Foreskin keratinocyte (primary cell): ENCODE measurements at places on chromosomes 6 and 20.

GRCh38 chr6:105591053-105591452, 188.2 kb upstream of the PREP start:
- peak; percentile 94 for DNase-seq

DNA sequence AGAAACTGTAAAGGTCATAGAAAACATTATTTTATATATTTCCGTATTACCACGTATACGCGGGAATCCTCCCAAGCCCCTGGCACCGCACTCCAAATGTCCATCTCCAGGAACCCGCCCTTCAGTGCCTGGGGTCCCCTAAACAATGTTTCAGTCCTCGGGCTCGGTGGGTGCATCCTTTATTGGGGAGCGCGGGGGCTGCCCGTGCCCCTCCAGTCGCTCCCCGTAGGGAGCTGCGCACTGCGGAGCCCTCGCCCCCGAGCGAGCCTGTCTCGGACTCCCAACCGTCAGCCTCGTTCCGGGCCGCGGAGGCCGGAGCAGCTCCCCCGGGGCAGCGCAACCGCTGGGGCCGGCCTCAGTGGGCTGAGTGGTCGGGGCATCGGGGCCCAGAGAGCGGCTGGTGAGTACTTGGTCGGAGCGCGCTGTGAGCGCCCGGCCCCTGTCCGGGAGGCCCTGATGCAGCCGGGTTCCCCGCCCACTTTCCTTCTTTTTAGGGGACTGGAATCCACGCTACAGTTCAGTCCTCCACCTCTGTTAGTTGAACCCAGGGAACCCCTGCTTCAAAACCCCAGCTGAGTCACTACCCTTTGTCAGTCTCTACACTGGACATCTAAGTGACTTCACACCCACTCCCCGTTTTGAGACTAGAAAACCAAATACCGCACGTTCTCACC, at the start of gene DNAH8:
TSS of gene DNAH8 (plus strand) at position 296 of the 674 bp plus-strand sequence. CDS start 7,499 bp downstream, outside the sequence.
- no peak for DNase-seq

GRCh38 chr20:22431419-22431818, 153.0 kb downstream of the FOXA2 start:
- DNase-seq: no peak

- DNase-seq: peak; percentile 21
These were observed 156.0 kb upstream of the MLN start for GRCh38 chr6:33959661-33960344.

GRCh38 chr20:17317341-17317740, 90.5 kb downstream of the PCSK2 start:
- DNase-seq: no peak

GRCh38 chr20:62368976-62369814, 2.1 kb upstream of the LAMA5 start:
- no peak for DNase-seq

DNA sequence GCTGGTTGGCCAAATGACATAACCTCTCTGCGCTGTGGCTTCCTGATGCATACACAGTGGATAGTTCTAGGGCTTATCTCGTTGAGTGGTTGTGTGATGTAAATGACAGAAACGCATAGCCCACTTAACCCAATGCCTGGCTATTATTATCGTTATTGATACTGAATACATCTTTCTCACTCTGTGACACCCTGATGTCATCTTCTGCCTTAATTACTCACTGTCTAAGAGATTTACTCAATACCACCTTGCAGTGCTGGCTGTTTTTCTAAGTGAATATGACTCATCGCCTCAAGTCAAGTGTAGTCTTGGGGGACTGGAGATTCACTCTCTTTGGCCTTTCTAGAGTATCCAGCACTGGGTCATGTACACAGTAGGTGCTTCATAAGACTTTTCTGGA, 73.6 kb downstream of the NDUFAF5 start:
- peak; percentile 23 for DNase-seq

DNA sequence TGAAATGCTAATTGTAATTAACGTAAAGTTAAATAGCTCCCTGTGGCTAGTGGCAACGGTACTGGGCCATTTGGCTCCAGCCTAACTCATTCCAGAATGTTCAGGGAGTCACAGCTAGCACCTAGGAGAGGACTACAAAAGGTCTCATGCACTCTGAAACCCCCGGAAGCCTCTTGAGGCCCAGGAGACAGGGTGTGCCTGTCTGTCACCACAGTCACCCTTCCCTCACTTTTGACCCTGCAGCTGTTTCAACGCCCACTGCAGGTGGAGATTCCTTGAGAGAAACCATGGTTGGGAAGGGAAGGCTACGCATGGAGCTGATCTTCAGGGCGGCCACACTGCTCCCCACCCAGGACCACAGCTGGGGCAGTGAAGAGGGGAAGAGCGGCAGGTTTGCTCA, 58.6 kb downstream of the SULF2 start:
- DNase-seq: no peak

DNA sequence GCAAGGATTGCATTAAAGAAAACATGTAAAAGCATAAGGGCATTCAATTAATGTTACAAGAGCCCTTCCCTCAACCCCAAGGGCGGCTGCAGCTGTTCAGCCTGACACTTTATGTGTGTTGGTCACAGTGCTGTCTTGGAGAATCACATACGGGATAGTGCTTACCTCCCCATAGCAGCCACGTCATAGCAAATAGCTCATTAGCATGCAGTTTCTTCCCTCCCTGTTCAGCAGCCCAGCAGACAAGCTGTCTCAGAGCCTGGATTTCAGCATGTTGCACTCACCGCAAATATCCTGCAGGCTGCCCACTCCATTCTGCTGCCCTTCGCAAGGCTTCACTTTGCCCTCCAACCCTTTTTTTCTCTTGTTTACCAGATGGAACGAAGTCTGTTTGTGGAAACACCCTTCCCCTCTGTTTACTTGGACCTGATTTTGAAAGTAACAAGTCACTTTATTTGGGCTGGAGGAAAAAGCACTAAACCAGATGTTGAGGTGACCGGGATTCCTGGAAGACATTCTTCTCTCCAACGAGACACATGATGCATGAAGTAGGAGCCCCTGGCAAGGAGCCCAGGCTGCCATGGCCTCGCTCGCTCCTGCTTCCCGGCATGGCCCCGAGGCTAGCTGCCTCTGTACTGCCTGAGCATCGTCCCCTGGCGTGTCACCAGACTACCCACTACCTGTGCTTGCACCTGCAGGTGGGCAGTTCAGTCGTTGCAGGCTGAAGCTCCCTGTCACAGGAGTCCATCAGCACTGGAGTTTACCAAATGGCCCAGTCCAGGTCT, 151.6 kb upstream of the GMDS start:
- DNase-seq: no peak

- no peak for DNase-seq
These were observed 92.6 kb downstream of the THBS2 start for GRCh38 chr6:169160855-169161560.

DNA sequence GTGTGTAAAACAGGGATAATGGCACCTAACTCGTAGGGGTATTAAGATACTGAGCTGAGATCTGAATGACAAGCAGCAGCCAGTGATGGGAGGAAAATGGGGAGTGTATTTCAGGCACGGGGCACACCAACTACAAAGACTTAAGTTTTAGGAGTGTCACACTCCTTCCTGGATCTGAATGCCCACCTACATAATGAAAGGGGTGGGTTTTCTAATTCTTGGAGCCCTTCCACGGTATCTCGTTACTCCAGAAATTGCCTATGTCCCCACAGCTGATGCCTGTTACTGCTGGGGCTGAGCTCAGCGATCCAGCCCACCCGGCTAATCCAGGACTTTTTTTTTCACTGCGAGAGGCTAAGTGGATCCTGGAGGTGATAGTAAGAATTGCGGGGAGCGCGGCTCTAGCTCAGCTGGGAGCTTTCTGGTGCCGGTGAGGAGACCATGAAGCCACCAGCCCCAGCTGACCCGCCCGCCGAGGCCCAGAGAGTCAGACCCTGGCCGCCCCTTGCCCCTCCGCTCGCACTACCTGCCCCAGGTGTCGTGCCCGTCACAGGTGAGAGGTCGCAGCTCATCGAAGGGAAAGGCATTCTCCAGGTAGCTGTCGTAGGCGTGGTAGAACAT, 727 bp downstream of the EDEM2 start:
- no peak for DNase-seq

DNA sequence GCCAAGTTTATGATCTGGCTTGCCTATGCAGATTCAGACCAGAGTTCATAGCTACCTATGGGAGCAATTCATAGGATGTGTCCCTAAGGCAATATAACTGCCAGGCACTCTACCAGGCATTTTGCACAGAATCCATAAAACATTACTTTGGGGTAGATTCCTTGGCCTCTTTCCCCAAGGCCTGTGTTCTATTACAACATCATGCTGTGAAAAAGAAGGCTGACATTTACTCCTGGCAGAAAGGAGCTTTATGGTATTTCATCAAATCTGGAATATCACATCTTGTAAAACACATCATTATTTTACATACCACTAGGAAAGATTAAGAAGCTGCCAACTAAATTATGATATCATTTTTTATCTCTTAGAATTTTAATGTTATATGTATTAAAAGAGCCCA, 287.0 kb upstream of the MARCKS start:
- no peak for DNase-seq

DNA sequence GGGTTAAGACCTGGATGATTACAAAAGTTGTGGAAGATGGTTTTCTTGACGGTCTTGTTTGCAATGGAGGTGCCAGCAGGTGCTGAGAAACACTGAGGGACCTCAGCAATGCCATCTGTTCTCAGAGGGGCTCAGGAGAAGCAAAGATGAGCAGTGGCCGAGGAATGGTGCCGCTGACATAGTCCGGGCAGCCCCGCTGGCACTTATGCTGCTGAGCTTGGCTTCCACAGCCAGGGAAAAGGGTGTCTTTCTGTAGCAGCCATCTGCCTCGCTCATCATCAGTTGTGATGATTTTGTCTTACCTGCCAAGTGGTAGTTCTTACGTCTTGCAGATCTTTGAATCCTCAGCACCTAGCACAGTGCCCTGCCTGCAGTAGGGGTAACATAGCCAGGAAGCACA, 55.7 kb downstream of the PPP1R14C start:
- no peak for DNase-seq
